NCI-H2081 treated with DMSO at 0.1 percent for 48 hours (cell line): ENCODE measurements at places on chromosomes 2 and 18.

- no peak for DNase-seq
Measured at GRCh38 chr2:160493227-160494028, at the start of gene RBMS1. Gene RBMS1, minus strand, starts transcription at chr2:160493807. Its CDS starts 444 bp downstream, at chr2:160493363.

DNA sequence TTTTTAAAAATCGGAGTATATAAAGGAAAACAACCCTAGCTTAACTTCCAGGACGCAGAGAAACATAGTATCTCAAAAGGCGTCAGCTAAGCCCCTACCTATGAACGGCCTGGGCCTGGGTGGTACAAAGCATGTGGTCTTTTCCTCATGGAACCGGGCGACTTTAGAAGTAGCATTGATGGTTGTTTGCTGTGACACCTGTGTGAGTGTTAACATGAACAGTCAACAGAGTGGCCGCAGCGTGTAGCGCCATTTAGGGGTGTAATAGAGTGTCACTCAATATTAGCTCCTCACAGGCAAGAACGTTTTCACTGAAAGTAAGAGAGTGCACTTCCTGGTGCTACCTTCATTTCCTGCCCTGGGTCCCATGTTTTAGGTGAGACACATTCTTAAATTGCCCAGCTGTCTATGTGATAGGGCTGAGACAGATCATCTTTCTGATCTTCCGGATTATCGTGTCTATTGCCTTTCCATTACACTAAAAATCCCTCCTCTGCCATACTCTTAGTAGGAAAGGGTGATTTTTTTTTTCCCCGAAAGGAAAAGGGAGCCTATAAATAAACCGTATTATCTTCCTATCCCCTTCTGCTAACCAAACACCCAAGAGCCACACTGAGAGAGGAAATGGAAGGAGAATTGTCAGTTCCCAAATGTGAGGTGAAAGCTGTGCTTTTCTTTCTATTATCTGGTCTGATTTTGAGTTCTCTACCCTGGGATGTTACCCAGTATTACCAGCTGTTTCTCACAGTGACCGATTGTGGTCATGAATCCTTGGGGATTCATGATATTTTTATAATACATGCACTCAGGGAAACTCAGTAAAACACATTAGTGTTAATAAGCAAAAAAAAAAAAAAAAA is 1.3 kb downstream of the GORASP2 start:
- peak; percentile 48 for DNase-seq

DNA sequence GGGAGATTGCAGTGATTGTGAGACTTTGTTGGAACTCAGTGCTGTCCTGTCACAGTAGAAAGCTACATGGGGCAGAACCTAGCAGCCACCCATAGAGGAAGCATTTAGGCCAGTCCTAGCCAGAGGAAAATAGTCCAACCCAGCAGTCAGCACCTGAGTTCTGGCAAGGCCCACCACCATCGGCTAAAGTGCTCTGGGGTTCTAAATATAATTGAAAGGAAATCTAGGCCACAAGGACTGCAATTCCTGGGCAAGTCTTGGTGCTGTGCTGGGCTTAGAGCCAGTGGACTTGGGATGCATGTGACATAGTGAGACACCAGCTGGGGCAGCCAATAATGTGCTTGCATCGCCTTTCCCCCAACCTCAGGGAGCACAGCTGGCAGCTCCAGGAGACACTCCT is 28.9 kb upstream of the ACTR2 start:
- DNase-seq = no peak

- no peak for DNase-seq
Measured at GRCh38 chr2:178208817-178209216, 14.5 kb downstream of the OSBPL6 start.

DNA sequence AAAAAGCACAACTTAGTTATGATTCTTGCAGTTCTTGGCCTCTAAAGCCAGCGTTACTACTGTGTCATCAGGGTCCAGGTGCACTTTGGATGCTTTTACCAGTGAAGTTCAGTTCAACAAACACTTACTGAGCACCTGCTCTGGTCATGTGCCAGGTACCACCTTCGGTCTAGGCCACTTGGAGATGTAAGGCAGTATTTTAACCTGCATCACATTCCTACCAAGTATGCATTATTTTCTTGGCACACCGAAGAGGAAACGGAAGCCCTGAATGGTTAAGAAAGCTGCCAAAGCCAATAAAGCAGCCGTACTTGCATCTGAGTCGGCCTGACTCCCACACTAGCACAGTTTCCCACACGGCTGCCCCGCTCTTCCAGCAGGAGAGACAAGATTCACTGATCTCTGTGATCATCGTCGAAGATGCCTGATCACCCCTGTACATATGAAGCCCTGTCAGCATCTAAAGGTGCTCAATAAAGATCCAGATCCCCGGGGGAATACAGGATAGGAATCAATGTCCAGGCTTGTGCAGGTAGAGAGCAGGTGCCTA is 427.1 kb downstream of the EIPR1 start:
- no peak for DNase-seq

DNA sequence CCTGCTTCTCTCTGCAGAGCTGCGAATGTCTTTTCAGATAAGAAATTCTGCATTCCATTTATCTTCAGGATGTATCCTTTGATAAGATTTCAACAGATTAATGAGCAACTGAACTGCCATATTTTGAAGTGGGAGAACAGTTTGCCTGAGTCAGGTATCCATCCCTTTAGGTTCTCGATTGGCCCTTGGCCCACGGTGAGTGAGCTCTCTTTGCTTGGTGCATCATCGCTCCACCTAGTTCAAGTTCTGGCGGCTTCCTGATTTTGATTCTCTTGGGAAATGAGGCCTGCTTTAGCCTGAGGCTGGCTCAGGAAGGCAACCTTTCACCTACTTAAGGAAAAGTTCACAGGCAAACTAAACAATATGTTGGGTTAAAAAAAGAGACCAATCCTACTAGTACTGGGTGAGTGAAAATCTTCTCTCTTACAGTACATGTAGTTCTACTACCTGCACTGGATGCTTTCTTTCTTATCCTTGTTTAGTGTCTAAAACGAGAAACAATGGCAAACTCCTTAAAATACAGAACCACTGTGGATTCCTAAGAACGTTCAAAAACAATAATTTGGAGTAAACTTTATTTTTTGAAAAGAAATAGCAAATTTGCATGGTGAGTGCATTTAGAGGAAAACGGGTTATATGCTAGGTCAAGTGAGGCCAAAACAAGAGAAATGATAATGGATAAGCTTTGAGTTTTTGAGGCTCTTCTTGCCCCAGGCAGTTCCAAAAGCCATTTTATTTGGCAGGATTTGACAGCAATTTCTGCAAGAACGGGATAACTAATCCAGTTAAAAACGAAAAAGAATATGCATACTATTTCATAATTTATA is 837 bp upstream of the ACSL3 start:
- DNase-seq = no peak

- DNase-seq = no peak
Measured at GRCh38 chr2:216830346-216830745, 29.5 kb downstream of the TNP1 start.

DNA sequence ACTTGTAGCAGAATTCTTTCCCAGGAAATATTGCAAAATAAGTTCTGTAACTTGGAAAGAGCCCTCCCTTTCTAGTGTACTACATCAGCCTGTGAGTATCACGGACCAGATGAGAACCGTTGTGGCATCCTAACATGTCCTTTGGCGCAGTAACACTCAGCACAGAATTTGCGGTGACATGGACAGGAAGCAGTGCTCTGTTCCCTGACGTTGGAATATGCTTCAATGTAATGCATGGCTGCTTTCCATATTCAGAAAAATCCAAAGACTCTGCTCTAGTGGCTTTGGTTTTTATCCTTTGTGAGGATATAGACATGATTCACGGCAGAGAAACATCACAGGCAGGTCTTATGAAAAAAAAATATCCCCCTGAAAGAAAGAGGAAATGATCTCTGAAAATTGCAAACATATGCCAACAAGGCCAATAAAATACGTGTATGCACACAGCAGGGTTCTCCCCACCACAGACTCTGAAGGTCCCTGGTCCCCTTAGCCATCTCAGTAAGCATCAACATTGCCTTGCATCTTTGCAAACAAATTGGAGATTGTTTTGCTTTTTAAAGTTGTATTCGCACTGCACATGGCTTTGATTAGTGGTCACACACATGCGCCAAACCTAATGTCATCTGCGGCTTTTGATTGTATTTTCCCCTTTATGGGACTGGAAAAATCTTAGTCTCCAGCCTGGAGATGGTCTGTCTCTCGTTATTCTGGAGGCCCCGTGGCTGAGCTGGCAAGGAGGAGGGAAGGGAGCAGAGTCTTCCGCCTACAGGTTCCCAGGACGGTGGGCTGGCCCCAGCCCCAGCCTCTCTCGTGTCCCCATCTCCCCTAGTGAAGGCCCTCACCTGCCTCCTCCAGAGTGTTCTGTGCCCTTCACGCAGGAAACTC is 122.9 kb downstream of the COPS8 start:
- DNase-seq = no peak

GRCh38 chr18:41922841-41923240 is 32.2 kb upstream of the PIK3C3 start:
- DNase-seq = no peak

DNA sequence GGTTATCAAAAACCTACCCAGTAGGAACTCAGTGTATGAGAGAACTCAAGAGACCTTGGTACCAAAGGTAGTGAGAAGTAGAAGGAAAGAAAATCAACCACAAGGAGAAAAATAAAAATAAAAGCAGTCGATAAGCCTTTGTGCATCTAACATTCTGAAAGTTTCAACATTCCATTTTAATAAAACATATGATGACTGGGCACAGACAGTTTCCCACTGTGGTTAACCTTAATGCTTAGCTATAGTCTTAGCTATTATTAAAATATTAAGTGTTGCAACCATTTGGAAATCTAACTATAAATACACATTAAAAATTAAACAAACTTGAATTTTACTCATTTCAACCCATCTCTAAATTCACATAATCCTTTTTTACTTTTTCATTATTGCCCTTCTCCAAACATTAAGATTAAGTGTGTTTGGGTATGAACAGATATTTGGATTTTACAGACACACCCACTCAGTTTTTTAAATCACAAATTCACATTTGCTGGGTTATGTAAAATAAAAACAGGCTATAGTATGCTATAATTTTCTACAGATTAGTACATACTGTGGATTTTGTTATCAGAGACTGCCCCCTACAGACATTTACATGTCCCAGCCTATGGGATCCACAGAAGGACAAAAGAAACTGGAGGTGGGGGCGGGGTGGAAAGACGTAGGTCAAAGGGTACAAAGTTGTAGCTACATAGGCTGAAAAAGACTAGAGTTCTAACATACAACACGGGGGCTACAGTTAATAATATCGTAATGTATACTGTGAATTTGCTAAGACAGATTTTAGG is 32.8 kb downstream of the SRBD1 start:
- DNase-seq = no peak

DNA sequence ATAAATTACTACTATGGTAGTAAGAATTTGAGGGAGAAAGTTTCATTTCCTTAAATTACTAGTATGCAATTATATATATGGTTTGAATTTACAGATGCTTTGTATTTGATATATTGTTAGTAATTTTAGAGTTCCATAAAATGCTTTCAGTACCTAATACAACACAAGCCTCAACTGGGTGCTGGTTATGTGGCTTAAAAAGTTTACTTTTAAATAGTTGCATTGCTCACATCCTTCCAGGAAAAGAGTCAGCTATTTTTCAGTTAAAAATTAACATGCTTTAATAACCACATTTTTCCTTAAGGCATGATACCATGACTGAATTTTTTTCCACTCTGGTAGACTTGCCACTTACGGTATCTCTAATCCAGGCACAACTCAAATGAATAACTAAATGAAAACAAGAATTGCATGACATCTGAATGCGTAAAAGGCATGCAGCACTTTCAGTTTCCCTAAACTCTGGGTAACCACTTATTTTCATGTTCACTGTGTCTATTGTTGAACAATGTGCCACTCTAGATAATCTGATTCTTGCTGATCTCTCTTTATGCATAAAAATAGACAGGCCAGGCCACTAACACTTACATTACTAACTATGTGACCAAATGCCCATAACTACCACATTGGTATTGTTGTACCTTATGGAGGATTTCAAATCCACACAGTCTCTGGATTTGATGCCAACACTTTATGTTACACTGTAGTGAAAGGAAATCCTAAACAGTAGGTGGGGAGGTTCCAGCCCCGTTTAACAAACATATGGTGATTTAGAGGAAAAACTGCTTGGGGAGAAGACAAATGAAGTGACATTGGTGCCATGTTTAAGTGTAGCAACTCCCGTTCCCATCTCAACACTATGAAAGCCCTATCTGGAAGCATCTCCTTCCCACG is 35.5 kb upstream of the SLC35F5 start:
- no peak for DNase-seq

- DNase-seq = no peak
Measured at GRCh38 chr18:48902023-48902855, 48.5 kb downstream of the SMAD7 start.

GRCh38 chr2:97745474-97746174 is 32.2 kb downstream of the ZAP70 start:
- no peak for DNase-seq

GRCh38 chr2:104572834-104573233 is 281.1 kb upstream of the POU3F3 start:
- no peak for DNase-seq

GRCh38 chr2:10965241-10965843 is 53.6 kb downstream of the KCNF1 start:
- no peak for DNase-seq

DNA sequence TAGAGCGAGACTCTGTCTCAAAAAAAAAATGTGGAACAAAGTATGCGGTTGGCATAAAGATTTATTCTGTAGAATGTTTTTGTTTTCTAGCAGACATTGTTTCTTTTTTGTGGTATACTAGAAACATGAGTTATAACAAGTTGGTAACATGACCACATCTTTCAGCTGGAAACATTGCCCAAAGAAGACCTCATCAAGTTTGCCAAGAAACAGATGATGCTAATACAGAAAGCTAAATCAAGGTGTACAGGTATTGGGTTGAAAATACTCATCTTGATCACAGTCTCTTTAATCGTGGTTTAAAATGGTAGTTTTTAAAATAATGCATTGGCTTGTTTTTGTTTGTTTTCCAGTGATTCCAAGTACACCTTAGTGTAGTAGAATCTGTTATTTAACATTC is 1.9 kb downstream of the GCC2 start:
- no peak for DNase-seq

DNA sequence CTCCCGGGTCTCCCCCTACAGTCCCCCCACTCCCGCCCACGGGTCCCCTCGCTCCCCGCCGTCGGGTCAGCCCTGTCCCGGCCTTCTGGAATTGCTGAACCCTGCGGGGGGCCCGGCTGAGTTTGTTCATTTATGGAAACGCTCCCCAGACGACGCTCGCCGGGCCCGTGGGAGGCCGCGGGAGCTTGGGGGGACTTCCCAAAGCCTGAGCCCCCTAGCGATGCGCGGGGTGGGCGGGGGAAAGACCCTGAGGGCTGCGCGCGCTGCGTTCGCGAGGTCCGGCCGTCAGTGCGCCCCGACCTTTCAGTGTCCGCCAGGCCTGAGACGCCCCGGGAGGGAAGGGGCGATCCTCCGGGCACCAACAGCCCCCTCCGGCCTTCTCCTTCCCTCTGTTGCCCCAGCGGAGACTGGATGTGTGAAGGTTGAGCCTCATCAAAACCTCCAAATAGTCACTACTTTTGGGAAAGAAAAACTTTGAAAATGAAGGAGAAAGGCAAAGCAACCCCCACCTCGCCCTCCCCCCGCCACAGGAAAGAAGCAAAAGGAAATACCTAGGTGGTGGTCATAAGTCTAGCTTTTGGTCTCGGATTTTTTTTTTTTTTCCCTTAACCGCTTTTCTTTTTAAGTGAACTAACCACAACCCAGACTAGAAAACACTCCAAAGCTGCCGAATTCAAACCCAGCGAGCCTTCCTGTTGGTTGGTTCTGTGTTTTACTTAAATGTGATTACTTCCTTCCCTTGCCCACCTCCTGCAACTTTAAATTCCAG is 509 bp upstream of the CYS1 start:
- DNase-seq = no peak
